ENCODE measurements at places on chromosomes 4 and X. TPM values are rescaled to one million over a fixed set of nuclear protein-coding genes. Genes with fewer than 3 reads are reported as not detected.

DNA sequence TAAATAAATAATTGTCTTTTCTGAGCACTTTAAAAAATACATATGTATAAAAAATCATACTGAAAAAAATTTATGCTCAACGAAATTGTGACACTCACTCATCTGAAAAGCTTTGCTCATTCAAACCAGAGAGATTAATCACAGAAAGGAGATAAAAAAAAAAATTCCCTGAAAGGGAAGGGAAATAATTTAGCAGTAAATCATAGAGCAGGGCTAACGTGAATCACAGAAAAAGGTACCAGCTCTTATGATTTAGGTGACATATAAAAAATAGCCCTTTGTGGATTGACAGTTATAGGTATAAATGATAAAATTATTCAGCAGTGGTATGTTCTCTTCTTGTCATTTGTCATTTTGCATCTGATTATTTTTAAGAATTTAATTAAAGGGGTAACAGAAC lies 552.7 kb upstream of the TENM3 start:
- DNase-seq: no peak

The HOPX gene
- 195 TPM for total RNA-seq

The CLNK gene
- total RNA-seq: 0.10 TPM

The TEX13C gene
- not detected for total RNA-seq

DNA sequence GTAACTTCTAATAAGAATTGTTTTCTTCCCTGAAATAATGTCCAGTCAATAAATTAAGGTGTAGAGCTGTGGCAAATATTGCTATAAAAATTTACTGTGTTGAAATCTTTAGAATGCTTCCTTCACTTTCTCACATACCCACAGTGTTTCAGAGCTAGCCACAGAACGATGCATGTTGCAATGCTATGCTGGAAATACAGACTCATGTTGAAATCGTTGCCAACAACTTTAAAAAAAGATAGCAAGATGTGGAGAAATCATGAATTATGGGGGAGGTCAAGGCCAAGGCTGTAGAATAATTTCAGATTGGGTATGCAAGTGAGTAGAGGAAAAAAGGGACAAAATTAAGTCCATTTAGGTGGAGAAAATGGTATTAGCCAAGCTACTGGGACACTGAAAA lies 204.8 kb downstream of the VEGFC start:
- peak; percentile 17 for DNase-seq

DNA sequence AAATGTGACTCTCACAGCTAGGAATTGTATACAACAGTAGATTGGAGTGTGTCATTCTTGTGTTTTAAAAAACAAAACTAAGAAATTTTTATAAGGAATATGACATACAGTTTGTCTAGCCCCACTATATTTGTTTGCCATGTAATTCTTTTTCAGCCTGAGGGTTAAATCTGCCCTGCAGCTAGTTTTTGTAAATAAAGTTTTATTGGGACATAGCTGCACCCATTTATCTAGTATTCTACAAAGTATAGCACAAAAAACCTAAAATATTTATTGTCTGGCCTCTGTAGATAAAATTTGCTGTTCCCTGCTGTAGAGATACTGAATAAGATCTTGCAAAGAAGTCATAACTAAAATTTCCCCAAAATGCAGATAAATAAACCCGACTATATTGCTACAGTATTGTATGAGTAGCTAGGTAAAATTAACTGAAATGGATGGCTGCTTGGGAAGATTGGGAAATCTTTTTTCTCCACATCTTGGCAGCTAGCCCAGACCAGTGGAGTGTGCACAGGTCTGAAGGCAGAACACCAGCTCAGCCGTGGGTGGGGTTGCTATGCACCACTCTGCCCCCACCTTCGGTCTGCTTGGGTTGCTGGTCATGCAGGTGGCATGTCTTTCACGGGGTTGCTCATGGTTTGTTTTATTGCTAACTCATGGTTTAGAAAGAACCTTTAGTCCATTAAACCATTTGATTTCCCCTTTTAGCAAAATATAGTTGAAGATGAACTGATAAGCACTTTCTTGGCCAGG lies 127.9 kb downstream of the KLHL8 start:
- no peak for DNase-seq

- peak; percentile 67 for DNase-seq
These were observed at the start of gene EPHA5 for GRCh38 chr4:65670331-65671031. EPHA5 (minus strand) TSS chr4:65670489; CDS start chr4:65669742, 747 bp downstream.

DNA sequence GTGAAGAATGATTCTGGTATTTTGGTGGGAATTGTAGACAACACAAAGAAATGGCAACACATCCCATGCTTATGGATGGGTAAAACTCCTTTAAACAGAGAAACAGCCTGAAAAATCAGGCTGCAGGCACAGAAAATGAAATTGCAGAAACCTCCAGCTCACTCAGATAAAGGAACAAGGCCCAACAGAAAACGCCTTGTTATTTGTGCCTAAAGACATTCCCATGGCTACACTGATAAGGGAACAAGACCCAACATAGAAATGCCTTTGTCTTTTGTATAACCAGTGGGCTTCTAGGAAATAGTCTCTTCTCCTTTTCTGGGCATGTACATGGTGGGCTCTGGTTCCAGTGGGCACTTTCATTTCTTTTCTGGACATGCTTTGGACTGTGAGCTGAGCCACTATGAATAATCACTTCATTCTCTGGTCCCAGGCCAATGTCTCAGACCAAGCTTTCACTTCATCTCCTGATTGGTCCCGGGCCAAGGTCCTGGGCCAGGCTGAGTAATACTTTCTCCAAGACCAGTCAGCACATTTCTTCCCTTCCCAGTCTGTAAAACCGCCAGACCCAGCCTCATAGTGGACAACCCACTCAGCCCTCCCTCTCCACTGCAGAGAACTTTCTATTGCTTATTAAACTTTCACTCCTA lies 160.5 kb downstream of the TBX22 start:
- no peak for DNase-seq

- DNase-seq: no peak
These were observed 30.6 kb upstream of the SORCS2 start for GRCh38 chr4:7161721-7162214.

DNA sequence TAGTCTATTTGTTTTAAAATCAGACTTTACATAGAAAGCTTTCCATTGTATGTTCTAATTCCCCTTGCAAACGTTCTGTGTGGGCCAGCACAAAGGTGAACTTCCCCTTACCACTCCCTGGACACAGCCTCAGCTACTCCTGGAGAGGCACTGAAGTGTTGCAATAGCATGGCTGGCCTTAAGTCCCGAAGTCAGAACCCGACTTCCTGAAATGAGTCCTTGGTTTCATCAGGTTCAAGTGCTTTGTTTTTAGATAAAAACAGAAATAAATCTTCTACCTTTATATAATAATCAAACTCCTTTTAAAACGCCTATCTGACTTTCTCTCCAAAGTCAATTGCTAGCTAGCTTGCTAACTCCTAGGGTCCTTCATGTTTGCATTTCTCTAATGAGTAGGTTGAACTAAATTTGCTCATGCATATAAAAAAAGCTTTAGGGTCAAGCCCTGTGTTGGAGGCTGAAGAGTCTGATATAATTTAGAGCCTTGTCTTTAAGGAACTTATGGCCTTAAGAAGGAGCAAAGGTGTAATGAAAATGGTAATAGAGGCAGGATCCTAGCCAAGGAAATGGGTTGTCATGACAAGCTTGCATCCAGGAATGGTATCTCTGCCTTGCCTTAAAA lies 9.0 kb downstream of the BMP3 start:
- DNase-seq: no peak

The USP51 gene
- total RNA-seq: 3.1 TPM

DNA sequence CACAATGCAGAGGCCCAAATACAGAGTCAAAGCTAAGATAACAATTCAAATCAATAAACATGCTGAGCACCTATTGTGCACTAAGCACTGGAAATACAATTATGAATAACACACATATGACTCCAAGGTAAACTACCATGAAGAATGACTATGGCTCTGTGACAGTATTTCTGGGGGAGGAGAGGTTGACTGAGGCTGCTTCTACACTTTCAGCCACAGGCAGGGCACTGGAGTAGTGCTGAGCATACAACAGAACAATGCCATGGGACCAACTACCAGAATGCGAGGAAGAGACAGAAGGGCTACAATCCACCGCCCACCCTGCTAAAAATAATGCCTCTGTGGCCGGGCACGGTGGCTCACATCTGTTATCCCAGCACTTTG lies 13.7 kb downstream of the TEC start:
- DNase-seq: no peak

GRCh38 chr4:5218376-5219069 lies 167.2 kb downstream of the STK32B start:
- DNase-seq: no peak

The ATP1B4 gene
- 25.9 TPM for total RNA-seq

The ADH7 gene
- total RNA-seq: 1.3 TPM

- no peak for DNase-seq
These were observed 434 bp downstream of the CXCL3 start for GRCh38 chr4:74038086-74038424.

- DNase-seq: no peak
These were observed 146.3 kb upstream of the RPS6KA3 start for GRCh38 chrX:20412871-20413486.

DNA sequence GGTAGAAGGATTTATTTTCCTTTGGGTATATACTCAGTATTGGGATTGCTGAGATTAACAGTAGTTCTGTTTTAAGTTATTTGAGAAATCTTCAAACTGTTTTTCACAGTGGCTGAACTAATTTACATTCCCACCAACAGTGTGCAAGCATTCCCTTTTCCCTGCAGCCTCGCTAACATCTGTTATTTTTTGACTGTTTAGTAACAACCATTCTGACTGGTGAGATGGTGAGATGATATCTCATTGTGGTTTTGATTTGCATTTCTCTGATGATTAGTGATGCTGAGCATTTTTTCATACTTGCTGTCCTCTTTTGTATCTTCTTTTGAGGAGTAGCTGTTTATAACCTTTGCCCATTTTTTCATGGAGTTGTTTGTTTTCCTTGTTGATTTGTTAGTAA lies 457.8 kb downstream of the TRAM1L1 start:
- no peak for DNase-seq

- no peak for DNase-seq
These were observed 15.4 kb upstream of the KLHL2 start for GRCh38 chr4:165191814-165192499.

GRCh38 chrX:68880846-68881552 lies 52.2 kb downstream of the EFNB1 start:
- no peak for DNase-seq

Measured in skin of body (tissue), 3 donors.